ENCODE measurements at places on chromosomes 3 and 15.

DNA sequence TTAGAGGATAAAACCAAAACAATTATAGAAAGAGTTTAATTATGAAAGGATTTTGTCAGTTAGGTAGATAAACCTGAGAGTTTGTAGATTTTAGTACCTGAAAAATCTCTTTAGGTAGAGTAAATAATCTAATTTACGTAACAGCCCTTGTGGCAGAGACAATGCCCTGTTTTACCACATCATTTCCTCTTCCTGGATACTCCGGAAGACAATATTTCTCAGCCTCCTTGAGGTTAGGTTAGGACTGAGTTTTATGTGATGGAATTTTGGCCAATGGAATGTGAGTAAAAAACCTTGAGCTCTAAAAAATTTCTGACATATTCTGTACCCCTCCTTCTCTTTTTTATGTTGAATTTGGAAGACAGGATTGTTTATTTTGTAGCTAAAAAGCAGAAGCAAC lies 50.7 kb upstream of the TPRG1 start:
- DNase-seq: no peak

- DNase-seq: no peak
These were observed 40.2 kb upstream of the ARF4 start for GRCh38 chr3:57637391-57637790.

- DNase-seq: no peak
These were observed 12.1 kb upstream of the ALAS1 start for GRCh38 chr3:52185837-52186236.

DNA sequence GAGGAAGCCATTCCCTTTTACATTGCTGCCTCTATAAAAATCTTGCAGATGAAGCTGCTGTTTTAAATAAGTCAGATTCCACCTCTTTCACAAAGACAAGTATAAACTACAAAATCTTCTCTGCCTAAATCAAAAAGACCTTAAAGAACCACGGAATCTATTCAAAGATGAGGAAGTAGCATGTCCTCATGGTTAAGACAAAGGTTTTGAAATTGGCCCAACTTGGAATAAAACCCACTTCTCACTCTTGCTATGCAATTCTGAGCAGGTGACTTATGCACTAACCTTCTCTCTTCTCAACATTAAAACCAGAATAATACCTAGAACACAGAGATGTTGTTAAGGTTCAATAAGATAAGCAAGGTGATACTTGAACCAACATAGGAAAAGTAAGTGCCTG lies 97.6 kb downstream of the FOXP1 start:
- DNase-seq: no peak

DNA sequence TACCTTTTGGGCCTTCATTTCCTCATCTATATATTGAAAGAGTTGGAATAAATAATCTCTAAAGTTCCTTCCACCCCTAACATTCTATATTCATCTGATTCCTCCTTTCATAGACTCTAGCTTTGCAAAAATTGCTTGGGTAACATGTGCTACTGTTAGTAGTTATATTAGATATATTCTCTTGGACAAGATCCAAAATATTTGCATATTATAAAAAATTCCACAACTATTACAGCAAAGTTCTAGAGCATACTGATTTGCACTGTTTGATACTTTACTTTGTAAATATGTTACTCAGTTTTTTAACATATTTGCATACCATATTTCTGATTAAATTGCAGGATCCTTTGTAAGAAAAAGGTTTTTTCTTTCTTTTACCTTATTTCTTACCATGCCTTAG lies 95.9 kb upstream of the UBE2E2 start:
- no peak for DNase-seq

DNA sequence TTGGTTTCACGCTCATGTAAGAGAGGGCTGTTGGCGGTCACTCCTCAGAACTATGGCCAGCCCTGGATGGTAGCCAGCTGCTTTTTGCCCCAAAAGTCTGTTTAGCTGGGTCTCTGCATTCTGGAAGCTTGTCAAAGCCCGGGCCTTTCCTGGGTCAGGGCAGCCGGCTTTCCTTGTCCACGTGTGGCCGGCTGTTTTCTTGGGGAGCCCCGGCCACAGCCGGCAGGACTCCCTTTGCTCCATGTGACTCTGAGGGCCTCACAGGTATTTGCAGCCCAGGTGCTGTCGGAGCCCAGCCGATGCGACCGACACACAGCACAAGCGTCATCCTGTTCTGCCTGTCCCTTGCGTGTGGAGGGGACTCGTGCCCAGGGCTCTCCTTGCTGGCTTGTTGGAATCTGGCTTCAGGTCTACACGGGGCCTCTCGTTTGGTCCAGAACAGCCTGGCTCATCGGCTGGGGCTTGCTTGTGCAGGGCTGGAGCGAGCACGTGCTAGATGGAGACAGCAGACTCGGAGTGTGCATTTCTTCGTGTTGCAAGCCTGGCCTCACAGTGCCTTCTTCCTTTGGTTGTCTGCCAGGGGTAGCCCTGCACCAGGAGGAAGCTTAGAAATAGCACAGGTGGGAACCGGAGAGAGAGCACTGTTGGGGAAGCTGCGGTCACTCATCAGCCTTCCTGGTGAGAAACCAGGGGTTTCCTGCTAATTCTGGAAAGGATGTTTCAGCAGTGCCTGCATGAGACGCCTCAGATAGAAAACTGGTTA lies 51.5 kb downstream of the PGPEP1L start:
- DNase-seq: no peak

DNA sequence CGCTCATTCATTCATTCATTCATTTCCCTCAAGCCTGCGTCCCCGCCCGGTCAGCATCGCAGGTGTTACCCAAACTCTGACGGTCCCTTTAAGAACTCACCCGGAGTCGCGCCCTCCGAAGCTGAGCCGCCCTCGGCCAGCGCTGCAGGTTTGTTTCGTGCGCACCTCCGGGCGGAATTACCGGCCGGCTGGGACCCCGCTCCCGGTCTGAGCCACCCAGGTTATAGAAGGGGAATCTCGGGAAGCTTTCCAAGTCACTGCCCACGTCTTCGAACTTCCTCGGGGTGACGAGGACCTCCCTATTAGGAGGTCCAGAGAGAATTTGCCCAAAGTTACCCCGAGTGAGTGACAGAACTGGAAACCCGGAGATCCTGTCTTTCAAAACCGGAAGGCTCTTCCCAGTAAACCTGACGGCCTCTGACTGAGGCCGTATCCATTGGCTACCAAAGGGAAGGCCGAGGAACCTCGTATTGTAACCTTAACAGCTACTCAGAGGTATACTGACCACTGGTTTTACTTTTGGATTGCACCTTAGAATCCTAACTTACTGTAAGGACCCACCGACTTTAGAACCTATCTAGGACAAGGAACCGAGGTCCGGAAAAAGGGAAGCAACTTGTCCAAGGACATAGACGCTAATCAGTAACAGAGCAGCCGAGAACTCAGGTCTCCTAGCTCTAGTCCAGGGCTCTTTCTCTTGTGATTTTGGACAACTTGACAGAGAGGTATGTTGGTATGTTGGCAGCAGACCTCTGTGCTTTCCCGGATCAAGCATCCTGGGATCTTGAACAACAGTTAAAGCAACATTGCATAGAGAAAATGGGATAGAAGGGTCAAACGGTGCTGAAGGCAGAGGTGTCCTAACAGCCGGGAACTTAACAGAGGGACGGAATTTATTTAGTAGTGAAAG lies 788 bp upstream of the DLG1 start:
- peak; percentile 38 for DNase-seq

GRCh38 chr3:59754456-59755129 lies 704.8 kb upstream of the CFAP20DC start:
- no peak for DNase-seq

- peak; percentile 15 for DNase-seq
These were observed 16.4 kb downstream of the FAM107A start for GRCh38 chr3:58560771-58561311.

DNA sequence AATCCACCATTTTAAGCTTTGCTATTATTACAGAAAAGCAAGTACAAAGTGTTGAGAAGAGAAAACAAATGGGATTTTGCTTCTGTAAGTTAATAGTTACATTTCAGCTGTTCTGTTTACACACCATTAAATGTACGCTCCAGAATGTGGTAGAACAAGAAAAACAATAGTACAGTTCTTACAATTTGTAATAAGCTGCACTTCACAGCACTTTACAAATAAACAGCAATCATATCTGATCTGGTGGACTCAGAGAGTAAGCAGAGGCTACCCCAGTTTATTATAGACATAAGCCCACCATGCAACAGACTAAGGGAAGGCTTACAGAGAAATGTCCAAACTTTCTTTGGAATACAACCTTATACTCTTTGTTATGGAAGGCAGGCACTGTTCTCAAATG lies 126.4 kb downstream of the OXSM start:
- no peak for DNase-seq

DNA sequence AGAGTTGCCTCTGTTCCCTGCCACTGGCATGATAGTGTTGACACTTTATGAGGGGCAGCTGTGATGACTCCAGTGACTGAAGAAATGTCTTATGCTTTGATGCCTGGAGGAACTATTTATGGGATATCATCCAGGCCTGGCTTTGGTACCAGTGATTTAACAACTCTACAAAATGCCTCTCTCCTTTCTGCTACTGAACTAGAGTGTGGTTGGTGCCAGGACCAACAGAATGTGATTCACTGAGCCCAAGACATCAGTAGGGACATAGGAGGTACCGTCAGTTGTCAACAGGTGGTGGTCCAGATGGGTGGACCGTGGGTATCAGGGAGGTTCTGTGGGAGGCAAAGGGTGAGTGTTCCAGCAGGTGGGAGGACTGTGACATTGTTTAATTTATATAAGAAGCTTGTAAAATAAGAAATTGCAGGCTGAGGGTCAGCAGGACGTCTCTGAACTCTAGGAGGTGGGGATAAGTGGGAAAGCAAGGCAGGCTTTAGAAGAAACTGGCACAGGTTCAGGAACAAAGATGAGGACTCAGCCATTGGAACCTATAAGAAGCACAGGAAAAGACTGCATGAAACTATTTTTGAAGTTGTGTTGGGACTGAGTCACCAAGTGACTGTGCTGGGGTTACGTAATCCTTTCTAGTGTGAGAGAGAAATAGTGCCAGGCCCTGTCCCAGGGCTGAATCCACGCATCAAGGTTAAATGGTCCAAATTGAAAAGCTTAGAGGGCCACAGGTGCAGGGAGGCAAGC lies 28.5 kb upstream of the SLC7A14 start:
- peak; percentile 92 for DNase-seq

DNA sequence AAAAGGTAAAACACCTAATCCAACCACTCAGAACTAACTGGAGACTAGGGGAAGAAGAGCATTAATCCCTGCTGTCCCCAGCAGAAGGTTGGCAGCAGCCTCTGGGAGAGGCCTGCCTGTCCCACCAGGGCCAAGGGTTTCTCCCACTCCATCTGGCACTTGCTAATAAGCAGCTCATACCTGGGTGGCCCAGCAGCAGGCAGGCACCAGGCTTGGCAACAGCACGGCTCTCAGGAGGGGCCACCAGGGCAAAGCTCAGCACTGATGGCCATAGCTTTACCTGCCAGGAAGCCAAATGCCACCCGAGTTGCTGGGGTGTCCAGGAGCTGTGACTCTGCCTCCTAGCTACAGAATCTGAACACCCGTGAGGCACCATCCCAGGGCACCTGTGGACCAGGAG lies 58.3 kb downstream of the BOC start:
- no peak for DNase-seq

GRCh38 chr15:99992611-99993231 lies 259.5 kb upstream of the LYSMD4 start:
- no peak for DNase-seq

GRCh38 chr3:40801284-40801741 lies 276.6 kb downstream of the ZNF621 start:
- no peak for DNase-seq

DNA sequence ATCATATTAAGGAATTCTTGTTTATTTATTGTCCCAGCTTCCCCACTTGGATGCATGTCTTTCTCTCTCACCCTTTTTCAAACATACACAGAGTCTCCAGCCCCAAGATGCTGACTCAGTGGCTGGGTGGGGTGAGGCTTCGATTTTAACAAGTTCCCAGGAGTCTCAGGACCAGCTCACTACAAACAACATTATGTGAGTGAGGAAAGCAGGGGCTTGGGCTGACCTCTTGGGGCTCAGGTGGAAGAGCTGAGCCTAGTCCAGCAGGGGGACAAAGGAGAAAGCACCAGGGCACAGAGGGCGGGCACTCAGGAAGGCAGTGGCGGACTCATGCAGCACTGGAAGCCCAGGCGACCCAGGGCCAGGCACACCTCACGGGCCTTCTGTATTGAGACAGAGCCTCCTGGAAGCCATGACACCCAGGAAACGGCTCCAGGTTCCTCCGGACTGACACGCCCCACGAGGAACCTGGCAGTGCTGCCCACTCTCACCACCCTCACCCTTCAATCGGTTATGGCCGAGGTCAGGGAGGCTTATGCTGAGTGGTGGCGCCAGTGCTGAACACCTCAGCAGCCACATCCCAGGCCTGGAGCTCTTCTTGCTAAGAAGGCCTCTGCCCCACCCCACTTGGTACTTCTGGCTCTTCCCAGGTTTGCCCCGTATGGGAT lies 97.4 kb downstream of the LRIG1 start:
- DNase-seq: no peak

- DNase-seq: no peak
These were observed 77.6 kb upstream of the PROK2 start for GRCh38 chr3:71862371-71863140.

- DNase-seq: peak; percentile 43
These were observed 65.9 kb downstream of the POLR2M start for GRCh38 chr15:57772223-57772957.

DNA sequence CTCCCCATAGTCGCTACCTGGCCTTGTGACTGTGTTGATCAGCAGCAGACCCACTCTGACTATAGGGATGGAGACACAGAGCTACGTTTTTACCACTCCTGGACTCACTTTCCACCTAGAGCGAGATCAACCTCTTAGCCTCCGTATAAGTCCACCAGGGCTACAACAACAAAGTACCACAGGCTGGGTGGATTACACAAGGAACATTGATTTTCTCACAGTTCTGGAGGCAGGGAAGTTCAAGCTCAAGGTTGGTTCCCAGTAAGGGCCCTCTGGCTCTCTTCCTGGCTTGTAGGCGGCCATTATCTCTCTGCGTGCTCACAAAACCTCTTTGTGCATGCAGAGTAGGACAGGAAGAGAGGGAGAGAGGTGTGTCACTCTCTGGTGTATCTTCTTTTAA lies 330.4 kb upstream of the PROK2 start:
- no peak for DNase-seq

- no peak for DNase-seq
These were observed 271.8 kb downstream of the ZIC1 start for GRCh38 chr3:147680837-147681483.

DNA sequence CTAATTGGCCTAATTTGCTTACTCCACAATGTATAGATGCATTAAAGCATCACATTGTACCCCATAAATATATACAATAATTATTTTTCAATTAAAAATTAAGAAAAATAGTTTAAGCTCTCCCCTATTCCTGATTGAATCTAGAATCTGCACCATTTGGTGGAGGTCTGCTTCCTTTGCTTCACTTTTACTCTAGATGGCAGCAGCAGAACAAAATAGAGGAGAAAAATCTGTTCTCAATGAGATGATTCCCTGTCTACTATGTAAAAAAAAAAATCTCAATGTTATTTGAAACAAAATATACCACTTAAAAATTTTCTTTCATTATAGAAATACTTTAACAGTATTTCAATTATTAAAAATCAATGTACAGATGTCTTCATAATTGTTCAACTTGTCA lies 109.6 kb upstream of the FXR1 start:
- DNase-seq: peak; percentile 64

GRCh38 chr3:7657214-7658112 lies 796.5 kb downstream of the GRM7 start:
- no peak for DNase-seq

- no peak for DNase-seq
These were observed 90.2 kb downstream of the OSBPL10 start for GRCh38 chr3:31890742-31891469.
